Midbrain (tissue), 1 donor: ENCODE measurements at places on chromosomes 5 and 9.

GRCh38 chr5:31581498-31582099 lies 49.5 kb downstream of the C5orf22 start:
- DNase-seq, result peak; percentile 36

DNA sequence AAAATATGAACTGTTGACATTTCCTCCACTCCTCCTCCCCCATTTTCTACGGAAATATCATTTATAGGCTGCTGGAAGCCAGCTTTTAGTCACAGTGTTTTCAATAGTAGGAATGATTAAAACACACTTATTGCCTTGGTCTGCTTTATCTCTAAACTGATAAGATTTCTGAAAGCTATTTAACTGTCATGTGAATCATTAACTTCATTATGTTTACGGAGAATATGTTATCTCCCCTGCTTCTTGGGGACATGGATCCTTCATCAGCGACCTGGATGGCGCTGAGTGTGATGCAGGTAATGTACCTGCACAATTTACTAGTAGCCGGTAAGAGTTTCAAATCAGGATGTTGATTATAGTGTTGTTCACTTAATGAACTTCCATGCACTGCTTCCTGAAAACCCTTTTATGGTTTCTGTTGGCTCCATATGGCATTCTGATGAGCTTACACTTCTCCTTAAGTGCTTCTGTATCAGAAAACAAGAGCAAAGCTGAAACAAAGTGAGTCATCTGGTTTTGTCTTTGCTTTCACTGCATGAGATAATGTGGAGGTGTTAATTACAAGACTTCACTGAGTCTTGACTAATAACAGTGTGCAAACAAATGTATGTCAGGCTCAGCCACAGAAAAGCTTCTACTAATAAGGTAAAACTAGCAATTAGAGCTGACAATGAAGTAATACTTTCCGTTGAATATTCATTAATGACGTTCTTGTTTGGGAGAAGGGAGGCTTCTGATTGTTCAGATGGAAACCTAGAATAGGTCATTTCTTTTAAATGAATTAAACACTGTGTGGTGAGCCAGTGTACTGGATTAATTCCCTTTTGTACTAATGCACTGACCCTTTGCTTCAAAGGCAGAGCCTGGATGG lies 162.4 kb upstream of the ZNF608 start:
- no peak for DNase-seq

DNA sequence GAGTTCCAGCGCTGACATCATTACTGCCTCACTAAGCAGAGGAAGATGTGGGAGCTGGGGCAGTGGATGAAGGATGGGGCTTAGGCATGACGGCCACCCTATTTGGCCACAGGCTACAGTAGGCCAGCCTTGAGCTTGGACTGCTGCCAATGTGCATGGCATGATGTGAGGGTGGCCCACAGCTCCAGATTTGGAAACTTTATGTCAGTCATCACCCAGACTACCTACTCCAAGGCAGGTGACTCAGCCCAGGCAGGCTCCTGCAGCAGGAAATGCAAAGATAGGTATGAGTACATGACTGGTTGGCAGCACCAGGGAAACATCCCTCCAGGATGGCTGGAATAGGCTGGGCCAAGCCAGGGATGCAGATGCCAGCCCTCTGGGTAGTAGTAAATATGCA lies 303.6 kb downstream of the SPOCK1 start:
- no peak for DNase-seq

- no peak for DNase-seq
Measured at GRCh38 chr5:55923177-55923771, 71.5 kb downstream of the IL6ST start.

GRCh38 chr5:68378204-68378820 lies 162.8 kb downstream of the PIK3R1 start:
- DNase-seq, result no peak

DNA sequence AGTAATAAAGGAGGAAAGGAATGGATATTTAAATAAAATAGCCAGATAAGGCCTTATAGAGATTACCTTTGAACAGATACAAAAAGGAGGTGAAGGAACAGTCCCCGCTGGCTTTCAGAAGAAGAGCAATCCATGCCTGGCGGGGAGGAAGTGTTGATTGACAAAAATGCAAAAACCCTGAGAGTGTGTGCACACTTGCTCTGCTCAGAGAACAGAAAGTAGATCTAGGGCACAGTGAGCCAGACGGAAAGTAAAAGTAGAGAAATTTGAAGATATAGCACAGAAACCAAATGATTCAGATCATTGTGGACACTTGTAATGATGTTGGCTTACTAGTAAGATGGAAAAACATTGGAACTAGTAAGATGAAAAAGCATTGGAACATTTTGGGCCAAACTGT lies 720.6 kb downstream of the PTPRD start:
- no peak for DNase-seq

GRCh38 chr5:67240846-67241245 lies 44.2 kb upstream of the CD180 start:
- DNase-seq, result no peak

DNA sequence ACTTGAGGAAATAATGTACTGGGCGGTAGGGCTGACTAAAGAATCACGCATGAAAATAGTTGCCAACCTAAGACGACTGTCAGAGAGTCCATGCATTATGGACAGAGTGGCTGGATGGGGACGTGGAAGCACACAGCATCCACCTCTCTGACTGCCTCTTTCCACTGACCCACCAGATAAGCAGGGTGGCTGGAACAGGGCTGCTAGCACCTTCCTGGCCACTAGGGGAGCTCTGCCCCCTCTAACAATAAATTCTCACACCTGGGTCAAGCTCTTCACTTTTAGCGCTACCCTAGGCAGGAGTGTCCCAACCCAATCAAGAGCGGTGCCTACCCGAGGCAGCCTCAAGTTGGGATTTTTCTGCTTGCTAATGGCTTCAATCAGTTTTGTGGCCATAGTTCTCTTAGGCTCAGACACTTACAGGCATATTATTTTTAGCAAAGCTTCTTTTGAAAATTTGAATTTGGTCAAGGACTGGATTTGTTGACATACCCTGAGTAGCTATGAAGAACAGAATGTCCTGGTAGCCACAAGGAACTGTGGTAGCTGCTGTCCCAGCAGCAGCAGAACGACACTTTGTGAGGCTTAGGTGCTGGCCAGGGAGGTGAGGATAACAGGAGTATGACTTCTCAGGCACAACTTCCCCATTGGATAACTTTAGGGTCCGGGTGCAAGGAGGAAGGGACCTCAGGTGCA lies 6.9 kb upstream of the TPM2 start:
- DNase-seq, result peak; percentile 31
